ENCODE measurements at places on chromosomes 1 and 21.

DNA sequence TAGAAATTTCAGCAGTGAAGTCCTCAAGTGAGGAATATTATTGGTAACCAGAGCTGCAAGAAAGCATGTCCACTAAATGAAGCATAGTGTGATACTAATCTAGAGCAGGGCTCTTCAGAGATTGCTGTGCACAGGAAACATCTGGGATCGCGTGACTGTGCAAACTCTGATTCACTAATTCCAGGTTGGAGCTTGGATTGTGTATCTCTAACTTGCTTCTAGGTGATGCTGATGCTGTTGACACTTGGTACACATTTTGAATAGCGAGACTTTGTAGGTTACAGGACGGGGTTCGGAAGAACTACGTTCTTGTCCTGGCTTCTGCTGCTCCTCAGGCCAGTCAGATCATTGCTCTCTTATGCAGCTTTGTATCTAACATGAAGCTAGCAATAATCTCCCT is 66.5 kb downstream of the PRRX1 start:
- DNase-seq = no peak

DNA sequence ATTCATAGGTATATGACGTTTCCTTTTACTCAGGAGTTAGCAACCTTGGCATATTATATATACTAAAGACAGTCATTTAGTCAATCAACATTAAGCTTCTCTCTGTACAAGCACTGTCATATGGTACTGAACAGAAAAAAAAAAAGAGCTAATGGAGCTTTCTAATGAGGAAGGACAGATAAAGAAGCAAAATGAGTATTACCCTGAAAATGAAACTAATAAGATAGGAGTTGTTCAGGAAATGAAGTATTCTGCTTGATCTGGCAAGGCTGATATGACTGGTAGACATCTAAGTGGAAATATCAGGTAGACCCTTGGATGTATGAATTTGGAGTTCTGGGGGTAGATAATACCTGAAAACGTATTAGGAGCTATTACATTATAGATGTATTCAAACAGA is 4.3 kb upstream of the IKBKE start:
- no peak for DNase-seq

- no peak for DNase-seq
These were observed 2.0 kb downstream of the UBE2Q1 start for GRCh38 chr1:154556422-154556821.

DNA sequence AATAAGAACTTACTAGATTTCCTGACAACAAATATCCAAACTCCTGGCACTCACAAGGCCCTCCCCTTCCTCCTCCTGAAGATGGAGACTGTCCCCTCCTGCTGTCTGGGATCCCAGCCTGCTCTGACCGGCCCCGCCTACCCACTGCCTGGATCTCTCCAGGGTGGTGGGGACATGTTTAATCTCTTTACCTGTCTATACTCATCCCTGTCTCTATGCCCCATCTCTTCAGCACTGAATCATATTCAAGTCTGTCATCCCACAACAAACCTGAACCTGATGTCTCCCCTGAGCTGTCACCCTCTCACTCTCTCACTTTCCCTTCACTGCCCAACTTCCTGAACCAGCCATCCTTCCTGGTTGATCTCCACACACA is 22.1 kb downstream of the MATN1 start:
- no peak for DNase-seq

GRCh38 chr1:32122151-32122550 is 14.3 kb downstream of the KPNA6 start:
- no peak for DNase-seq

- no peak for DNase-seq
These were observed 33.6 kb downstream of the SLC35D1 start for GRCh38 chr1:67020304-67020703.

DNA sequence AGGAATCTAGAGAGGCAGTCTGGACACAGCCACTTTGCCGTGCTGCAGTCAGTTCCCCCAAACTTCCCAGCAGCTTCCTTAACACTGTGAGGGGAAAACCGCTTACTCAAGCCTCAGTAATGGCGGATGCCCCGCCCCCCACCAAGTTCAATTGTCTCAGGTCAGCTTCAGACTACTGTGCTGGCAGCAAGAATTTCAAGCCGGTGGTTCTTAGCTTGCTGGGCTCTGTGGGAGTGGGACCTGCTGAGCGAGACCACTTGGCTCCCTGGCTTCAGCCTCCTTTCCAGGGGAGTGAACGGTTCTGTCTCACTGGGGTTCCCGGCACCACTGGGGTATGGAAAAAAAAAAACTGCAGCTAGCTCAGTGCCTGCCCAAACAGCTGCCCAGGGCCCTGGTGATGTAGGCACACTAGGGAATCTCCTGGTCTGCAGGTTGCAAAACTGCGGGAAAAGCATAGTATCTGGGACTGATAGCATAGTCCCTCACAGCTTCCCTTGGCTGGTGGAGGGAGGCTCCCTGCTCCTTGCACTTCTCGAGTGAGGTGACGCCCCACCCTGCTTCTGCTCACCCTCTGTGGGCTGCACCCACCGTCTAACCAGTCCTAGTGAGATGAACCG is 23.7 kb upstream of the HFM1 start:
- DNase-seq = no peak

DNA sequence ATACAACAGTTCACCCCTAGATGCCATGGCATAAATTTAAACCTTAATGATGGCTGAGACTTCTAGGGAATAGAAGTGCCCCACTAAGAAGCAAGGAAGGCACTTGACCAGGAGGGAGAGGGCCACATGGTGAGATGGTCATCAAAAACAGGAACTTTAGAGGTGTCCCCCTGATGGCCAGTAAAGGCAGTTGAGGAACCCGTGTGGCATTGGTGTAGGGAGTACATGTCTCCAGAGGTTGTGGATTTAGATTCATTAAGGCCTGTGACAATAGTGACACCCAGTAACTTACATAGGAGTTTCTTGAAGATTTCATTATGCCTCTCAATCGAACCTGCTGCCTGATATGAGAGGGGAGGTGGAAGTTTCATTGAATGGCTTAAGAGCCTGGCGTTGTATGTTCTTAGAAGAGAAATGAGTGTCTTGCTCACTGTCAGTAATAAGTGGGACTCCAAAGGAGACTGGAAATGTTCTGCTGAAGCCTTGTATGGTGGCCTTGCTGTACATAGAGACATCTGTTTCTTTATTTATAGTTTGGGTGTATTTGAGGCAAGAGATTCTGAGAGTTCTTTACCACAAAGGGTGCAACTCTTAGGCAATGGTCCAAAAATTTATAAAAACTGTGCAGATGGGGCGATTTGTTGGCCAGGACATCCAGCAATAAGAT is 27.9 kb downstream of the EDARADD start:
- no peak for DNase-seq

DNA sequence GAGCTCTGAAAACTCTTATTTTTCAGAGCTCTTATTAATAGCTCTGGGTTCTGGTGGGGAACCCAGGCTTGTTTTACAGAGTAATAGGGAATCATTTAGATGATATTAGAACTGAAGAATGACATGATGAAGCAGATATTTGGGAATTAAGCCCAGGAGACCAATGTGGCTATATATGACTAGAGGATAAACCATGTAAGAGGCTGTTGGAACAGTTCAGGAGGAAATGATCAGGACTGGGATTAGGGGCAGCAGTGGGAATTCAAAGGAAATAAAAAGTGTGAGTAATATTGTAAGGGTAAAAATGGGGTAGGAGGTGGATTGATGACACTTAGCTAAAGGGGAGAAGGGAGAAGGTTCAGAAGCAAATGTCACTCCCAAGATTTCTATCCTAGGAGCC is 58.6 kb downstream of the GIPC2 start:
- no peak for DNase-seq
